HT1080 (cell line): ENCODE measurements at places on chromosomes 7 and 10. TPM values are rescaled to one million over a fixed set of nuclear protein-coding genes. Genes with fewer than 3 reads are reported as not detected.

Gene SKIDA1
- total RNA-seq = 0.10 and 0.48 TPM in 2 replicates

Gene STAMBPL1
- 33.5 and 41.5 TPM in 2 replicates for total RNA-seq

GRCh38 chr10:110783509-110784107 is 88.1 kb upstream of the PDCD4 start:
- DNase-seq = no peak

Gene GNAT3
- total RNA-seq = not detected in 2 replicates

DNA sequence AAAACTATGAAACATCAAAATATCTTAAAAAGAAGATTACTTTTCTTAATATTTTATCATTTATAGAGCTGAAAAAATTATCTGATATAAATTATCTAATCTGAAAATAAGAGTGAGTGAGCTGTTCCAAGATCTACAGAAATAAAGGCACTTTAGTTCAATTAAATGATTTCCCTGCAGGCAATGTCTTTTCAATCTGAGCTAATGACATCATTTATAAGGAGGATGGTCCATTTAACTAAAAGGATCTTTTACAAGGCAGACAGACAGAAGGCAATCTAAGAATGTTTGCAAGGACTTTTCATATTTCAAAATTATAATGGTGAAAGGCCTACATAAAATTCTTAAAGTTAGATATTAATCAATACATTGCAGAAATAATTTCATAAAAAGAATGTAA is 71.8 kb downstream of the SKAP2 start:
- no peak for DNase-seq

GRCh38 chr10:129219364-129219763 is 247.7 kb upstream of the MGMT start:
- DNase-seq = no peak

Gene FFAR4
- not detected in 2 replicates for total RNA-seq

DNA sequence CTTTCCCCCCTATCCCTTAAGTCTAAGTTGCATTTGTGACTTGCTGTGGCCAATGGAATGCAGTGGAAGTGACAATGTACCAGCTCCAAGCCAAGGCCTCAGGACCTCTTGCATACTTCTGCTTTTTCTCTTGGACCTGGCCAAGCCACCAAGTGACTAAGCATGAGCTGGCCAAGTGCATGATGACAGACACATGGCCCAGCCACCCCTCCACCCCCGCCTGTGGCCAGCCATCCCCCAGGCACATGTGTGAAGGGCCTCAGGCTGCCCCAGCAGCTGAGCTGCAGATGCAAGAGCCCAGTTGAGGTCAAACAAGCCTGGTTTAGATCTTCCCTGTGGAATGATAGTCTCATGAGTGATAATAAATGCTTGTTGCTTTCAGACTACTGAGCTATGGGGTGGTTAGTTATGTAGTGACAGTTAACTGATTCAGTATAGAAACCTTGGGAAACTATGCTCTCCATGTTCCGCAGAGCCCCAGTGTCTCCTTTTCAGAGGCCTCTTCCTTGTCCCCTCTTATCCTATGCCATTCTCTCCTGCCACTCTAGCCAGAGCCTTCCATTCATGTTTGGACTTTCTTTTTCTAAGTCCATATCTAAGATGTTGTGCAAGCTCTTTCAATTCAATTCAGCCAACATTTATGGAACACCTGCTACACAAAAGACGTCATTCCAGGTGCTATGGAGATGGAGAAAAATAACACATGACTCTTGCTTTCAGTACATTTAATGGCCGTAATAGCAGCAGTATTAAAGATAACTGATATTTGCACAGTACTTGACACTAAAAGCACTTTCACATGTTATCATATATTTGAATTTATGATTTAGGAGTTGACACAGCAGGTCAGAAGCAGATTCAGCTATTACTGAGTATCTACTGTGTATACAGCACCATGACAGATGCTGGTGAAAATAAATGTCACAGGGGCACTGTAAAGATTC is 55.5 kb upstream of the LOXL4 start:
- DNase-seq = peak; percentile 92

DNA sequence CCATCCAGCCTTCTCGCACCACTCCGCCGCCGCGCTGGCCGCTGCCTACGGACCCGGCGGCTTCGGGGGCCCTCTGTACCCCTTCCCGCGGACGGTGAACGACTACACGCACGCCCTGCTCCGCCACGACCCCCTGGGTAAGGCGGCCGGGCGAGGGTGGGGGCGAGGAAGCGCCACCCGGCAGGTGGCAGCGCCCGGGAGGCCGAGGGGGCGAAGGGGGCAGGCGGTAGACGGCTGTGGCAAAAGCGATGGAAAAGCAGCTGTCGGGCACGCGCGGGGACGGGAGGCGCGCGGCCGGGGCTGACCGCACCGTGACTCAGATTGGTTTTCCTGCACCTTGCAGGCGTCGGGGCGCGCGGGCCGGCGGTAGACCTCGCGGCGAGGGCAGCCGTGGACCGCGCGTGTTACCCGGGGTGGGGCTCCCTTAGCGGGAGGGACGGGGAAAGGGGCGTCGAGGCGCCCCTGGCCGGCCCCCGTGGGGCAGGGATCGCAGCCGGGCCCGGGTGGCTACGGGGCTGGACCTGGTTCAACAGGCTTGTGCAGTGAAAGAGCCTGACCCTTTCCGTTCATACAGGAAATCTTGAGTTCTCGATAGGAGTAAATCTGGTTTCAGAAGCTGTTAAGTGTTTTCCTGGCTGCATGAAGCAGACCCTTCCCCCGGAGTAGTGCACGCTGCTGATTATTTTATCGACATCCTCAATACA is 608 bp downstream of the HHEX start:
- DNase-seq = peak; percentile 71

DNA sequence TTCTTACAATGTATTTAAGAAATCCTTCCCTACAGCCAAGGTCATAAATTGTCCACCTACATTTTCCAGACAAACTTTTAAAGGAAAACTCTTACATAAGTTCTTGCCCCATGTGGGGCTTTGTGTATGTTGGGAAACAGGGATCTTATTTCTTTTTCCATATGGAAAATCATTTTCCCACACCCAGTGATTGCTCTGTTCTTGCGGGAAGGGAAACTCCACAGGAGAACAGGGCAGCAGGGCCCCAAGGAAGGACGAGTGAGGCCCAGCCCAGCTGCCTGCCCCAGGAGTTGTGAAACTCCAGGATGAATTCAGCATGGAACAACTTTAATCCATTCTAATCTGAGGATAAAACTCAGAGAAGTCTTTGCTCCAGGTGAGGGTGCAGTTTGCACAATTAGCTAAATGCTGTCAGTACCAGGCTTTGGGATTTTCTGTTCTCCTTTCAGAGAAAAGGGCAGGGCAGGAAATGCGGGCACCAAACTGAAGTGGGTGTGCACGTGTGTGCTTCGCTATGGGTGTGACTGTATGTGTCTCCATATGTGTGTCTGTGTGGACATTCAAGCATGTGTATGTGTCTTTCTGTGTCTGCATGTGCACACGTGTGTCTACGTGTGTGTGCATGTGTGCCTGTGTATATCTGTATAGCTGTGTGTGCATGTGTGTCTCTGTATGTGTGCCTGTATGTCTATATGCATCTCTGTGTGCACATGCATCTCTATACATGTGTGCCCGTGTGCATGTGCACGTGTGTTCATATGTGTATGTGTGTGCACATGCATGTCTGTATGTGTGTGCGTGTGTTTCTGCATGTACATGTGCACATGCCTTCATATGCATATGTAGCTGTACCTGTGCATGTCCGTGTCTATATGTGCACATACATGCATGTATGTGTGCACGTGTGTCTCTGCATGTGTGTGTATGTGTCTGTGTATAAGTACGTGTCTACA is 102.0 kb upstream of the FAM20C start:
- peak; percentile 49 for DNase-seq

- DNase-seq = peak; percentile 100
Observed at GRCh38 chr10:122140941-122141623, 130.0 kb upstream of the BTBD16 start.

DNA sequence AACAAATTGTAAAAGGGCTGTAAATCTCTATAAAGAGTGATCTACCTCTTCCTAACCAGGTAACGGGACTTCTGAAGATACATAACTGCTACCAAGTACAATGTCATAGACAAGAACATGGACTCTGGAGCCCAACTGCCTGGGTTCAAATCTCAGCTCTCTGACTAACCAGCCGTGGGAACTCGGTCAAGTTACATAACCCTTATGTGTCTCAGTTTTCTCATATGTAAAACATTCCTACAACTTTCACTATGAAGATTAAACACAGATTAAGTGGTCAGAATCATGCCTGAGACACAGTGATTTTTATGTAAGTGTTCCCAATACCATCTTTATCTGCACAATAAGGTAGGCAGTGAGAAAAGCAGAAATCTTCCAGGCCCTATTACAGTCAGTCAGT is 52.6 kb downstream of the ITGB1 start:
- no peak for DNase-seq

Gene OPN1SW
- not detected in 2 replicates for total RNA-seq

DNA sequence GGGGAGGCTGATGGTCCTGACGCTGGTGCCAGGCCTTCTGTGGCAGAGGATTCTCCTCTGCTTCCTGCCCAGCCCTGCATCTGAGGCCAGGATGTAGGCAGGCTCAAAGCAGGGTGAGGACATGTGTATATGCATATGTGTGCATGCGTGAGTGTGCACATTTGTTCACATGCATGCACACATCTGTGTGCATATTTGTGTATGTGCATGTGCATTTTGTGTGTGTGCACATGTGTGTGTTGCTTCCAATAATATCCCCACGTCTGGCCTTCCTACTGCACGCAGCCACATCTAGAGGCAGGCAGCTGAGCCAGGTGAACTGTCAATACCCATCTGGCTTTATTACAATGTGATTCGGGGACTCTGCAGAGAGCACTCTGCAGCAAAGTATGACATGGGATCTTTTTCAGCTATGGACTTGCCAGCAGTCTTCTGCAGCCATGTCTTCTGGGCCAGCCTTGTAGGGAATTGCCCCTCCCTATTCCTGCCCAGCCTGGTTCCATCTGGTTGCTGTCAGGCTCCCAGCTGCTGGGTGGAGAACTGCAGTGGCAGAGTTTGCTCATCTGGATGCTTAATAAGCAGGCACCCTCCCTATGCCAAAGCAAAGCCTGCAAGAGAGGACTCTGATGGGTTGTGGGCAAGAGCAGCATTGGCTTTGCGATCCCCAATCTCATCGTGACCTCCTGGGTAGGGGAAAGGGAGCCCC is 140.7 kb downstream of the PFKFB3 start:
- DNase-seq = no peak

- DNase-seq = peak; percentile 9
Observed at GRCh38 chr10:43170491-43170890, 32.2 kb downstream of the CSGALNACT2 start.

Gene SUN3
- not detected in 2 replicates for total RNA-seq

DNA sequence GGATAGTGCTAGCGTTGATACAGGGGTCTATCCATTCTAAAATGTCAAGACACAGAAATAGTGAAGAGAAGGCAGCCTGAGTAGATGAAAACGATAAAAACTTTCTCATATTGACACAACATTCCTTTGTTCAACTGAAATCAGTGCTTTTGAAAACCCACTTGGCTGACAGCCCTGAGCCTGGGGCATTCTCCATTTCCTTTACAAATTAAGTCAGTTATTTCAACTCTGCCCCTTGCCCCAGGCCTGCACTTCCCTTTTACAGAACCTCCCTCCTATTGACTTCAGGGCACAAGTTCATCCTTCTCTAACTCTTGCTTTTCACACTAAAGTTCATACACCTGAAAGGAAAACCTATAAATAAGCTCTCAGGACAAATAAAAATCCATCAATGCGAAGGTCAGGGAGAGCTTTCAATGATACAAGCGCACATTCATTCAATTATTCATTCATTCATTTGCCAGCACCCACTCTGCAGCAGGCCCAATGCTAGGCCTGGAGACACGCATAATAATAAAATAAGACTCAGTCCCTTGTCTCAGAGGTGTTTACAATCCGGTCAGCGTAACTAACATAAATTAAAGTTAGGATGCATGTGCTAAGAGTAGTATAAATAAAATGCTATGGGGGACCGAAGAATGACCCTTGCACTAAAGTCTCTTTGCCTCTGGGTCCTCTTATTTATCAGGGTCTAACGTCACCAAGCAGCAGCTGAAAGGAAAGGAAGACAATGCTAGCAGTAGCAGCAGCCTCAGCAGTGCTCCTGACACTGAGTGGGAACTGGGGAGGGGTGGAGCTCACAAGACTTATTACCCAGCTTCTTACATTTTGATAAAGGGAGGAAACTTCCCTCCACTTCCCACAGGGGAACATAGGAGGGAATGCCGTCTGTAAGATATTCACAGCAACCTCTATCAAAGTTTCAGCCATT is 134.8 kb downstream of the PDE1C start:
- no peak for DNase-seq

GRCh38 chr10:116385994-116386809 is 41.4 kb upstream of the PNLIPRP3 start:
- DNase-seq = peak; percentile 18

- no peak for DNase-seq
Observed at GRCh38 chr10:110045772-110046171, 38.0 kb downstream of the ADD3 start.

DNA sequence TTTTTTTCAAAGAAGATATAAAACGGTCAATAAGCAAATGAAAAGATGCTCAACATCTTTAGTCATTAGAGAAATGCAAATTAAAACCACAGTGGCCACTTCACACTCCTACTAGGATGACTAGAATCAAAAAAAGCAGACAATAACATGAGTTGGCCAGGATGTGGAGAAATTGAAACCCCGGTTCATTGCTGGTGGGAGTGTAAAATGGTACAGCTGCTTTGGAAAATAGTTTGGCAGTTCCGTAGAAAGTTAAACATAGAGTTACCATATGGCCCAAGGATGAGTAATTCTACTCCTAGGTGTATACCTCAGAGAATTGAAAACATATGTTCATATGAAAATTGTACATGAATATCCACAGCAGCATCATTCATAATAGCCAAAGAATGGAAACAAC is 573.3 kb downstream of the GALNT17 start:
- DNase-seq = no peak

DNA sequence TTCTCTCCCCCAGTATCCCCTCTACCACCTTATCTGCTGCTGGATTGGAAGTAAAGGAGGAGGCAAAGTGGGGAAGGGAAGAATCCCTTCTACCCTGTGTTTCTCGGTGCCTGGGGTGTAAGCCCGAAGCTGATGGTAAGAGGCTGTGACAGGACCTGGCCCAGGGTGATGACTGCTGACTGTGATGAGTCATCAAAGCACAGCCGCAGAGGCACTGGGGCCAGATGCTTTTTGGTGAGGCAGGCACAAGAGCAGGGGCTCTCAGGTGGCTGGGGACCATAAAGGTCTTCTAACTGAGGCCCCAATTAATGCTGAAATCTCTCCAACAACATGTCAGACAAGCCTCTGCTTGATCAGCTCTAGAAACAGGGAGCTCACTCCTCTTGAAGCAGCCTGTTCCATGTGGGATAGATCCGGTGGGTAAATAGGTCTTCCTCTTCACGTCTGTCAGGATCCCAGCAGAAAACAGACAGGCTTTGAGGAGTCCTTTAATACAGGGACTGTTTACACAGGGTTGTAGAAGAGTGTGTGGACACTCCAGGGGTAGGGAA is 86.1 kb upstream of the PCBD1 start:
- peak; percentile 33 for DNase-seq

Gene H2AZ2
- 362 and 397 TPM in 2 replicates for total RNA-seq
